ENCODE measurements at places on chromosomes 3 and 15.
A peak's percentile ranks its signal among the peaks of the same experiment; 100 is the strongest.

- no peak for DNase-seq
These were observed at the start of gene C3orf20 for GRCh38 chr3:14674841-14675240. Gene C3orf20 (plus strand): TSS chr3:14675141. CDS start chr3:14682714, 7,573 bp downstream.

DNA sequence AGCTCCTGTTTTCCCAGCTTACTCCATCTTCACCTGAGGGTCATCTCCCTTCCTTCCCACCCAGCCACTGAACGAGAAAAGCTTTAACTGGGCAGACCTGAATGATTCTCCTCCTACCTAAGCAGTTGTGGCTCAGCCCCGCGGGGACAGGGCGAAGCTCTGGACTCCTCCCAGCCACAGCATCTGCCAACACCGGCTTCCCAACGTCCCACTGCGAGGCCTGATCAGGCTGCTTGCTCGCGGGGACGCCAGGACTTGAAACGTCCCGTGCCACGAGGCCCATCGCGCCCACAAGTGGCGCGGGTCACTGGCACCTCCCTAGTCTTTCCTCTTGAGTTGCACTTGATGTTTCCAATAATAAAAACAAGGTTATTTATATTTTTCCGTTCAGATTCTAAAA, at the start of gene SPATA16:
SPATA16 (minus strand) TSS at position 250 of the 400 bp plus-strand sequence. CDS start 23,504 bp downstream, outside the sequence.
- DNase-seq, result peak; percentile 14

- no peak for DNase-seq
These were observed 155.0 kb downstream of the NLGN1 start for GRCh38 chr3:173552526-173552925.

DNA sequence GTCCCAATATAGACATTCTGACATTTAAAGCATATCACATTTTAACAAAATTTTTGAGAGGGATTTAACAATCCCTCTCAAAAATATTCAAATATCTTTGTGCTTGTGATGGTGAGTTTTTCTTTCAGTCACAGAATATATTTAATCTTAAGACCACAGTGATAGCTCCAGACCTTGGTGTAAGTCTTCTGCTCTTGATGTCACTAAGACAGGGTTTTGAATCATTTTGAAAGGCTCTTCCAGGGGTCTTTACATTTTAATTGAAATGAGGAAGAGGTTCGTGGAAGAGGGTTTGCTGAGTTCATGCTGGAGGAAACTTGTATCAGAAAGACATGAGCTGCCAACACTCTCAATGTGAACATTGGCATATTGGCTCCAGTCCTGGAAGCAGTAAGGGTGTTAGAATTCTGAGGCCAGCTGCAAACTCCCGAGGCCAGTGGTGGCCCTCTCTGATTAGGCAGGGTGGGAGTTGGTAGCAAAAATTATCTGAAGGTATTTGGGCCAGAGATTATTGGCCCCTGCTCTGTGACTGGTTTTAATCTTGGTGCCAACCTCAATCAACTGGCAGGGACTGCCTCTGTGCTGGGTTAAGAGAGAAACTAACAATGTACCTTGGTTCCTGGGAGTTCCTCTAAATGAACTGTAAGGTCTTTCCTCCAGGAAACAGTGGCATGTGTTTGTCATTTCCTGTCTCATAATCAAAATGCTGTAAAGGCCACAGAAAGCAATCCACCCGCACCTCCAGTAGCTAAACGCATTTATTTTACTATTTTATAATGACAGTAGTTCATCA, 5.3 kb downstream of the POU1F1 start:
- no peak for DNase-seq

Data from WTC11 (cell line).